ENCODE measurements at places on chromosomes 2 and 18. TPM values are rescaled to one million over a fixed set of nuclear protein-coding genes. Genes with fewer than 3 reads are reported as not detected.

Gene ZC3H8
- 16.1 TPM for total RNA-seq

Gene PLB1
- total RNA-seq, result 0.07 TPM

- H3K27ac ChIP-seq, result no peak overlapping the region
- H3K36me3 ChIP-seq, result peaks cover 4% of the 10 kb centered on the region
- no peak overlapping the region for H3K4me3 ChIP-seq
- DNase-seq, result no peak
- no peaks in the 10 kb centered on the region for H3K27me3 ChIP-seq
These were observed 74.5 kb downstream of the DTNB start for GRCh38 chr2:25598911-25599310.

GRCh38 chr2:204317640-204318039 lies 227.6 kb upstream of the PARD3B start:
- no peaks in the 10 kb centered on the region for H3K4me1 ChIP-seq
- no peak for DNase-seq
- no peaks in the 10 kb centered on the region for H3K36me3 ChIP-seq
- H3K27me3 ChIP-seq, result peaks cover 3% of the 10 kb centered on the region
- H3K27ac ChIP-seq, result no peak overlapping the region
- no peak overlapping the region for H3K4me3 ChIP-seq

Data from T-cell (primary cell).